Stimulated activated CD4-positive, alpha-beta T cell treated with anti-CD3 and anti-CD28 coated beads, Interleukin-1b, Interleukin-23, amount 100 ng/mL, for 24 hours (primary cell): ENCODE measurements at places on chromosomes 1 and 21.

GRCh38 chr1:98660940-98661543 is 479 bp upstream of the SNX7 start:
- no peak for DNase-seq

DNA sequence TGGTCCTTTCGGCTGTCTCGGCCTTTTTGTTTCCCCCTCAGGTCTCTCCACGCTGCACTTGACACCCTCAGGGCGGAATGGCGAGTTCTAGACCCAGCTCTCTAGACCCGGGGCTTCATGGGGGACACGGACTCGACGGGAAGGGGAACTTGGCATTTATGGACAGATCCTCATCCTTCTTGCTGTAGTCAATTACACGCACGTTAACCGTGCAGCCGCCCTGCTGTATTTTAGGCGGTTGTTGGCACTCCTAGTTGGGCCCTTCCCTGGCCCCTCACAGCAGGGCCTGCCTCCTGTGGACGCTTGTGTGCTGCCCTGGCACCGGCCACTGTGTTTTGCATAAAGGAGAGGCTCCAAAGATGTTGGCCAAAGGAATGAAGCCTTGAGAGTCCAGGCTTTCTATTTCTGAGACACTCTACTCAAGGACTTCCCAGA is 558 bp upstream of the BTG3 start:
- no peak for DNase-seq

DNA sequence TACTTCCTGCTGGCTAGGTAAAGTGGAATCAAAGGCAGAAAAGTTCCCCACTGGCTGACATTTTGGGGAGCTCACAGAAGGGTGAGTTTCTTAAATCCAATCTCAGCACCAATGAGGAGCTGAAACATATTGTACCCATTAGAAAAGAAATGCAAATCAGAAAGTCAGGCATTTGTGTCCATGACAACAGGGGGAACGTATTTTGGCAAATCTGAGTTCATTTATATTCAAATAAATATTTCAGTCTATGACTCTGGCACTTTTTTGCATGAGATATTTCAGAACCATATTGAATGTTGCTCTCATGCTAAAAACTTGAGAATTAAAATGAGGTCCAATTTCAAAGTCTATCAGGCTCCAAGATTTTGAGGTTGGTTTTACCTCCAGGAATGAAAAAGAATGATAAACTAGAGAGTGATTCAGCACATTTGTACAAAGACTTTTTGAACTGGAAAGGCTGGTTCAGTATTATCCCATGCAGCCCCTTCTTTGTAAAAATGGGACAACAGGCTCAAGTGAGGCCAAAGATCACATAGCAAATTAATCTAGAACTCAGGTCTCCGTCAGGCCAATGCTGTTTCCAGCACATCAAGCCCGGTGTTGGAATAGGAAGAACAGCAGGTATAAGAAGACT is 202.2 kb downstream of the RRAGC start:
- no peak for DNase-seq

DNA sequence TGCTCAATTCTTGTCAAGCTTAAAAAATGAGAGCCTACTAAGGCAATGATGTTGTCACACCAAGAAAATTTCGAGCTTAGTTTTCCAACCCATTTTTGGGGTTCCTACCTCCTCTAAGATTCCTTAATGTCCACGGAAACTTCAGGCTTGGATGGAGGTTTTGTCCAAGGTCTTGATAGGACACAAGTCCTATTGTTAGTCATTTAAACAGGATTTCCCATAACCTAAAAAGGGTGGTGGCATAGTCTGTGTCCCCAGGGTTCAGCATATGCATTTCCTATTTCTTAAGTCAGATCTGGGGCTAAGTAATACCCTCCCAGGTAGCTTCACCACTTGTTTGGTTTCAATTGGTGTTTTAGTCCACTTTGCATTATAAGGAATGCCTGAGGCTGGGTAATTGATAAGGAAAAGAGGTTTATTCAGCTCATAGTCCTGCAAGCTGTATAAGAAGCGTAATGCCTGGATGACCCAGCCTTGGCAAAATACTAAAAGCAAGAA is 10.9 kb upstream of the PADI2 start:
- no peak for DNase-seq

DNA sequence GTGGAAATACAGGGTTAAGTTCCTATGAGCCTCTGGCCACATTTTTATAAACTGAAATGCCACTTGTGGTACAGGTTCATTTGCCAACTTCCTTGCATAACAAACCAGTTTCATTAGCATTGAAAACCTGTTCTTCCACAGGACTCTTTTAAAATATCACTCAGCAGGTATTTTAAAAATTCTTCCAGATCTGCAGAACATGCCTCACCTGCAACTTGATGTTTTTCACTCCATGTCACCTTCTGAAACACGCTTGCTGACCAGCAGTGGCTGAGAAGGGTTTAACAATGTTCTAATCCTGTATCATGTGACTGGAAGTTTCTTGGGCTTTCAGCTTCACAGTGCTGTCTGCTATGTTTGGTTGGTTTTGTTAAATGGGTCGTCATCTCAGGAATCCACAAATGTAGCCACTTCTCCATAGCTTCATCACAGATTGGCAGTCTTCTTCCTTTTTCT is 17.6 kb upstream of the CBR3 start:
- DNase-seq = no peak

GRCh38 chr1:181981821-181982220 is 79.7 kb downstream of the ZNF648 start:
- DNase-seq = no peak

- DNase-seq = no peak
These were observed 144.7 kb upstream of the ADGRL4 start for GRCh38 chr1:79151006-79151796.

- DNase-seq = no peak
These were observed 135.5 kb upstream of the GRIK3 start for GRCh38 chr1:37169743-37170275.

DNA sequence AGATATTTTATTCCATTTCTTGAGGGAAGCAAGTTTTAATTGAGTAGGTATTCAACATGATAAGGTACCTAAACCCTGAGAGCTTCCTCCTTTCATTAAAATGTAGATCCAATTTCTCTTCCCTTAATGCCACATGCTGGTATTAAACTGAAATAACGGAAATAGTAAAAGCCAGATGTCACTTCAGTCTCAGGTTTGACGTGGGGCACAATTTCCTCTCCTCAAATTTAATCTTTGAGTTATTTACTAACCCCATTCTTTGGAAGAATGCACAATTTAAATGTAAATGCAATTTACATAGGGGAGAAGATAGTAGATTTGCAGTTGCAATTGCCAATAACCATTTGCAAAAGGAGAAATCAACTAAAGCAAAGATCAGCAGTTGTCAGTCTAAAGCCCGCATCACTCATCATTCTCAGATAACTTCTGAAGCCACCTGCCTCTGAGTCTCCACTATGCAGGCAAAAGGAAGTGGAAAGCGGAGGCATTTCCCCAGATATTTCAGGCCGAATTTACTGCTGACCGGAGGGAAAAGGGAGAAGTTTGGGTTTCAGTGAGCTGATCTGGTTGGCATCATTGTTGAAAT is 2.1 kb upstream of the LEMD1 start:
- DNase-seq = no peak

DNA sequence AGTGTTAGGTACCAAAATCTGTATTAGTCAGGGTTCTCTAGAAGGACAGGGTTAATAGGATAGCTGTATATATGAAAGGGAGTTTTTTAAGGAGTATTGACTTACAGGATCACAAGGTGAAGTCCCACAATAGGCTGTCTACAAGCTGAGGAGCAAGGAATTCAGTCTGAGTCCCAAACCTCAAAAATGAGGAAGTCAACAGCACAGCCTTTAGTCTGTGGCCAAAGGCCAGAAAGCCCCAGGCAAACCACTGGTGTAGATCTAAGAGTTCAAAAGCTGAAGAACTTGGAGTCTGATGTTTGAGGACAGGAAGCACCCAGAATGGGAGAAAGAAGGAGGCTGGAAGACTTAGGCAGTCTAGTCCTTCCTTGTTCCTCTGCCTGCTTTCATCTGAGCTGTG is 487.5 kb upstream of the CHRM3 start:
- no peak for DNase-seq

DNA sequence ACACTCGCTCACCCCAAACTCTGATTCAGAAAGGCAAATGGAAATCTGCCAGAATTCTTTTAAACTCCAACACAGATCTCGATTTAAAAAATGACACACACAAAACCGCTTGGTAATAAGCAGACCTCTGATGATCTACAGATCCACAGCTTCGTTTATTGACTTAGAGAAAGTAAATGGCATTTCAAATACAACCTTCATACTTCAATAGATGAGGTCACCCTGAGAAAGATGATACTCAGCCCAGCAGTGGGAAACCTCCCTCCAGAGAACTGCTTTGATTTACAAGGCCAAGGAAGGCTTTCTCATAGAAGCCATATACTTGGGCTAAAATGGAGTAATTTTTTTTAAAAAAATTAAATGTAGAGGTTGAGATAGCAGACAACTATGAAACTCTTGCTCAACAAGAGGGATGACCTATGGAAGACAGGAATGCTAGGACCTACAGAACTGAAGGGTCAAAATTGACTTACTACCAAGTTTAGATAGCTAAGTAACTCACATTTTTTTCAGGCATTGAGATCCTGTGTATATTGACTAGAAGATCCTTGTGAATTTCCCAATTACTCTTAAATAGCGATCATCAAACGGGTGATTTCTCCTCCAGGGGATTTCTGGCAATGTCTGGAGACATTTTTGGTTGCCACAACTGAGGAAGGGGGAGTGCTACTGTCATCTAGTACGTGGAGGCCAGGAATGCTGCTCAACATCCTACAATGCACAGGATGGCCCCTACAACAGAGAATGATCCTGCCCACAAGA is 143.9 kb downstream of the CLIC6 start:
- DNase-seq = no peak

DNA sequence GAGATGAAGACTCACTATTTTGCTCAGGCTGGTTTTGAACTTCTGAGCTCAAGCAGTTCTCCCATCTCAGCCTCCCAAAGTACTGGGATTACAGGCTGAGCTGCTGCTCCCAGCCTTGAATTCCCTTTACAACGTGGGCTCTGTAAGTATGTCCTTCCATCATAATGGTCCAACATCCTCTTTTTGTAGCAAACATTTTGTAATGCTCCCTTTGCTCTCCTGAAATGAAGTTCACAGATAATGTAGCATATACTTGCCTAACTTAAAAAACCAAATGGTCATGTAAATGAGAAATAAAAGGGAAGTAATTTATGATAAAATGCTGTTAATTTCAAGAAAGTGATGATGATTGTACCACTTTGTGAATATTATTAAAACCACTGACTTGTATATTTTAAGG is 30.5 kb upstream of the THEM4 start:
- no peak for DNase-seq

DNA sequence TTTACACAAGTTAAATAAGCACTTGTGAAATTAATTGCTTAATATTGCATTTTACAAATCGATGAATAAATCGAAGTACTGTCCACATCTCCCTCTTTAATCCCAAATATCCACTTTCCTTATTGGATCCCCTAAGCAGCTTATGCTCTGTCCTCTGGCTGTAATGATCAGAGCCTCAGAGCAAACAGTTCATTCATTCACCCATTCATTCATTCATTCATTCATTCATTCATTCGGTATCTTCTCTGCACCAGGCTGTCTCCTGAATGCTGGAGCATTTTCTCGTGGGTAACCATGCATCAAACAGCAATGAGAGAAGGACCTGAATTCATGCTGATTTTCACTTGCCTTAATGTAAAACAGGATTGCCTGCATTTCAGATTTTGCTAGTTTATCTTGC is 69.5 kb upstream of the IGSF21 start:
- no peak for DNase-seq

DNA sequence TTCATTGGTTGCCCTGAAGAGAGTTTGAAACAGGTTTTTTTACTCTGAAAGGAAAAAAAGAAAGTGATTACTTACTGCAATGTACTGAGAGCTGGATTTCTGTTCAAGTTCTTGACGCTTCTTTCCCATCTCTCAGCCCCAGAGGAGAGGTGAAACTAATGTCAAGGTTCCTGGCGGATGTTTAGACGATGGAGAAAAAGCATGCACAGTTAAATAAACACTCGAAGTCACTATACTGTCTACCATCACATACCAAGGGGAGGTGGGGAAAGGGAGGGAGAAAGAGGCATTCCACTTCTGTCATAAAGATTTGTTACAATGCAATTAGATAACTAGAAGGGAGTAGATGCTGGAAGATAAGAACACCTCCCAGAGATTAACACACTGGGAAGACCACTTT is 177.0 kb upstream of the TNR start:
- no peak for DNase-seq

DNA sequence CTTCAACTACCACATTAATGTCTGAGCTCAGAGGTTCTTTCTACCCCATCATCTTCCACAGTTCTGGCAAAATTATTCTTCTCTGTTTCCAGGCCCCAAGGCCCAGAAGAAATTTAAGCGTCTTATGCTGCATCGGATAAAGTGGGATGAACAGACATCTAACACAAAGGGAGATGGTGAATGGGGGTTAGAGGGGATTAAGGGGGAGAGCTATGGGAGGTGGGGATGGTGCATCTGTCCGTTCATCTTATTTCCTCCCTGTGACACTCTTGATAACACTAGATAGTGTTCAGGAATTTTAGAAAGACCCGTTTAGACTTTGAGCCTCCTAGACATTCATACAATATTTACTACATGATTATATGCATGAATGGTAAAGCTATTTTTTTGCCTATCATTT is 17.6 kb upstream of the RPRD2 start:
- no peak for DNase-seq

DNA sequence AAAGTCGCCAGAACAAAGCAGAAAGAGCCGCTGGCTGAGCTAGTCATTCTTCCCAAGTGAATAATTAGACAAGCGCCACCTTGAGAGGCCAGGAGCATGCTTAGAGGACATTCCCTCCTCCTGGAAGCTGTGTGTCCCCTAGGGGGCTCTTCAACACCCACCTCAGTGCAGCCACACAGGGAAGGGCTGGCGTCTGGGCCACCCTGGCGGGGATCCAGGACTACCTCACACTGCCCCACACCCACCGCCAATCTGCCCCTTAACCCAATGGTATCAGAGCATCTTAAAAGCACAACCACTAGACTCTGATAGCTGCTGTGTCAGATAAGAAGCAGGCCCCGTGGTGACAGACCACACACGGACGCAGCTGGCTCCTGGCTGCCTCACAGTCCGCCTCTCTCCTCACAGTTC is 24.9 kb downstream of the SETD4 start:
- DNase-seq = no peak

- DNase-seq = no peak
These were observed 266.3 kb downstream of the RHOU start for GRCh38 chr1:229001467-229002011.

GRCh38 chr1:153805886-153806719 is 30.9 kb downstream of the SLC27A3 start:
- DNase-seq = no peak

- no peak for DNase-seq
These were observed 54.9 kb downstream of the TMEM53 start for GRCh38 chr1:44619261-44619900.

DNA sequence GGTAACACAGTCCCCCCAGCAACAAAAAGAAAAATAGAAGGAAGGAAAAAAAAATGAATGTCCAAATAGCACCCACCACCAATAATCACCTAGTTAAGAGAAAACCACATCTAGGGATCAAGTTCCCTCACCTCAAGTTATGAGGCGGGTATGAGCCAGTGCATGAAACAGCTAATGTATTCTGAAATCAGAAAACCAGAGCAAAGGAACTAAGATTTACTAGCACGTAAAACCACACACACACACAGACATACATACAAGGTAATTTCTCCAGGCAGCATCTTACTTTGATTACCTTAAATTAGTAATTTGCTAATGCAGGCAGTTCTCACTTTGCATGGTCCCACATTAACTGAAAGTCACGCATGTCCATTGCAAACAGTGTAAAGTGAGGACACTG is 109.8 kb downstream of the HLCS start:
- DNase-seq = no peak
